Cortex of kidney (tissue), 1 donor: ENCODE measurements at places on chromosomes 13 and 19.

- DNase-seq, result no peak
Measured at GRCh38 chr13:26324867-26325266, 70.9 kb downstream of the CDK8 start.

DNA sequence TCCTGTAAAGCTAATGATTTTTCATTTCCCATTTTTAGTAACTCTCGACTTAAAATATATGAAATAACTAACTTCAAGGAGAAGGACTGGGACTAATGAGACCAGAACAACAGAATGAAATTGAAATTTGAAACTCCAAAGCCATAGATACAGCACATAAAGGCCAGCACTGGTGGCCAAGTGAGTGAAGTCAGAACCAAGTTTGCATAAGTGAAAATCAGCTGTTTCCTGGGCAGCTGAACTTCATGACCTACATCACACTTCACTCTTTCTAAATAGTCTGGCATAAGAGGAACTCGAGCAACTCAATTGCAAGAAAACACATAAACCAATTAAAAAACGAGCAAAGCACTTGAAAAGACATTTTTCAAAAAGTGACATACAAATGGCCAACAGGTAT, 84.5 kb downstream of the DCLK1 start:
- DNase-seq, result no peak

DNA sequence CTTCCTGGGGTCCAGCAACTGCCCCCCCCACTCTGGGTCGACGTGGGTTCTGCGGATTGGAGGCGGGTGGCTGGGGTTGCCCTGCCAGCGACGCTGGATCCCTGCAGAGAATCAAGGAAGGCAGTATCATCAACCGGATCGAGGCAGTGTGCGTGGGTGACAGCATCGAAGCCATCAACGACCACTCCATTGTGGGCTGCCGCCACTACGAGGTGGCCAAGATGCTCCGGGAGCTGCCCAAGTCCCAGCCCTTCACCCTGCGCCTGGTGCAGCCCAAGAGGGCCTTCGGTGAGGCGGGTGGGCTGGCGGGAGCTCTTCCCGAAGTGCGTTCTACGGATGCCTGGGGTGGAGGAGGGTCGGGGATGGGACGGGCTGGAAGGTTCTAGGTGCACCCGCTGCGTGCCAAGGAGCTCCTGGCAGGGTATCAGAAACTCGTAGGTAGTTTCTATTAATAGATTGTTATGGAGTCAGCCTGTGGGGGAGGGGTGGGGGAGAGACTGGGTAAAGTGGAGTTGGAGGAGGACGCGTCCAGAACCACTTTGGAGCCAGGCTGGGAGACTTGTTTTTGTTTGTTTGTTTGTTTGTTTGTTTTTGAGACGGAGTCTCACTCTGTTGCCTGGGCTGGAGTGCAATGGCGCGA, 1.5 kb downstream of the GIPC3 start:
- no peak for DNase-seq

DNA sequence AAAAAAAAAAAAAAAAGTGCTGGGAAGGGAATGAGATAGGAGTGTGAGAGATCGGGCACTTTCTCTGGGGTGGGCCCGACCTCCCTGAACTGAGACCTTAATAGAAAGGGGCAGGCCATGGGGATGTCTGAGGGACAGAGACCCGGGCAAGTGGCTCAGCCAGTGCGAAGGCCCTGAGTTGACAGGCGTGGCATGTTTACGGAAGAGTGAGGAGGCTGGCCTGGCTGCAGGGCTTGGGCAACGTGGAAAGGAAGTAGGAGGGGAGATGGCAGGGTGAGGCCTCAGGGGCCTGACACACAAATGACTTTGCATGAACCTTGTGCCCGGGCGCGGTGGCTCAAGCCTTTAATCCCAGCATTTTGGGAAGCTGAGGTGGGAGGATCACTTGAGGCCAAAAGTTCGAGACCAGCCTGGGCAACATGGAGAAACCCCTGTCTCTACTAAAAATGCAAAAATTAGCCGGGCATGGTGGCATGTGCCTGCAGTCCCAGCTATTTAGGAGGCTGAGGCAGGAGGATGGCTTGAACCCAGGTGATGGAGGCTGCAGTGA, 13.9 kb downstream of the FCHO1 start:
- no peak for DNase-seq

DNA sequence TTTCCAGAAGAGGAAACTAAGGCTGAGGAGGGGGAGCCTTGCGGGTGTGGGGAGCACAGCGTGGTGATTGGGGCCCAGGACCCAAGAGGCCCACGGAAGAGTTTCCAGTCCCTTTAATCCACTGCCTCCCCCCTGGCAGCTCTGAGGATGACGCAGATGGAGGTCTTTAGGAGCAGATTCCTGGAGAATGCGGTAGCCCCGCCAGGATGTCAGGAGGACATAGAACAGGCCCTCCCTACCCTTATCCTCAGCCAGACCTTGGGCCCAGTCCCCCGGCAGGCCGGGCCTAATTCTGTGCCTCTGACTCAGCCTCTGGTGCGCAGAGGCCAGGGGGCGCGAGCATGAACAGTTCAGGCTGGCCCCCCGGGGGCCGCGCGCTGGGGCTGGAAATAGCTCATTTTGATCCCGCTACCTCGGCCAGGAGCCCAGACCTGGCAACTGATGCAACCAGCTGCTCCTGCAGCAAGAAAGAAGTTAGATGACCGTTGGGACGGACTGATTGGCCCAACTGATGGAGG, 461 bp upstream of the HSPB6 start:
- DNase-seq, result no peak

GRCh38 chr13:112902101-112902651, 66.8 kb upstream of the MCF2L start:
- no peak for DNase-seq

DNA sequence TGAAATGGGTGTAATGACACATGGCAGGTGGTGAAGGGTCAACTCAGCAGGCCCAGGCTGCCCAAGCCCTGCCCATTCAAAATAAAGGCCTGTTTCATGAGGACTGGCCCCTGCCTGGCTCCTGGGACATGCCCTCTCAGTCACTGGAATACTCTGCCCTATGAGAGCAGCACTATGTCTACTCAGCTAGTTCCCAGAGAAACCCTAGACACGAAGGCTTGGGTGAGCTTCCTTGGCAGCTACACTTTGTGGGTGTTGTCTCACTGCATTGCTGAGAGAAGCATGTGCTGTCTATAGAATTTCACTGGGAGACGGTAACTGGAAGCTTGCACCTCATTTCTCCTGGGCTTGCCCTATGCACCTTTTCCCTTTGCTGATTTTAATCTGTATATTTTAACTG, 752.8 kb downstream of the LIG4 start:
- no peak for DNase-seq

DNA sequence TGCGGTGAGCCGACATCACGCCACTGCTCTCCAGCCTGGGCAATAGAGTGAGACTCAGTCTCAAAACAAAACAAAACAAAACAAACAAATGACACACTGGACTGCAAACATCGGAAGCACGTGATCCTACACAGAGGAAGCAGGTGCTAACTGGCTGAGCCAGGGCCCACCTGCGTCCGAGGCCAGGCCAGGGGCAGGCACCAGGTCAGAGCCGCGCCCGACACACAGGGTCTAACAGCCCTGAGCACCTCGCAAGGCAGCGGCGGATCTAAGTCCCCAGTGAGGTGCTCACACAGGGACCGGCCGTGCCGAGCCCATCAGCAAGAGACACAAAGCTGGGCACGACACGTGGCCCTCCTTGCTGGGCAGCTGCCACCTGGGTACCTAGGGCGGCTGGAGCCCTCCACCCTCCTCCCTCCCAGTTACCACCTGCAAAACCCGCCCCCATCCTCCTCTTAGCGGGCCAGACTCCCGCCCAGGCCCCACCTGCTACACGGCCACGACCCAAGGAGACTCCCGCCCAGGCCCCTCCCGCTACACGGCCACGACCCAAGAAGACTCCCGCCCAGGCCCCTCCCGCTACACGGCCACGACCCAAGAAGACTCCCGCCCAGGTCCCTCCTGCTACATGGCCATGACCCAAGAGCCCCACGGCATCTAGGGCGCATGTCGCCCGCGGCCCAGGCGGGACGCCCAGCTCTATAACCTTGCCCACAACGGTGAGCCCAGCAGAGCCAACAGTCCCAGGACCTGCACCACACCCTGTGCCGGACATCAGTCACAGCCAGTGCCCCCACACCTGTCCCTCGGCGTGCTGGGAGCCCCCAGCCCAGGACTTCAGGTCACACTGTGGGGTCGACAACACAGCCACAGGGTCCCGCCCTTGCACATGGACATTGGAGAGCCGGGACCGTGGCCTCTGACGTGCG, 15.6 kb downstream of the AP3D1 start:
- no peak for DNase-seq

DNA sequence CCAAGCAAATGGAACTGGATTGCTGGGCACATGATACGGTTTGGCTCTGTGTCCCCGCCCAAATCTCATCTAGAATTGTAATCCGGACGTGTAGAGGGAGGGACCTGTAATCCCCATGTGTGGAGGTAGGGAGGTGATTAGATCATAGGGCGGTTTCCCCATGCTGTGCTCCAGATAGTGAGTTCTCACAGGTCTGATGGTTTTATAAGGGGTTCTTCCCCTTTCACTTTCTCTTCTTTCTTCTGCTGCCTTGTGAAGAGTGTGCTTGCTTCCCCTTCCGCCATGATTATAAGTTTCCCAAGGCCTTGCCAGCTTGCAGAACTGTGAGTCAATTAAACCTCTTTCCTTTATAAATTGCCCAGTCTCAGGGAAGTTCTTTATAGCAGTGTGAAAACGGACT, 32.6 kb upstream of the MTIF3 start:
- DNase-seq, result no peak

DNA sequence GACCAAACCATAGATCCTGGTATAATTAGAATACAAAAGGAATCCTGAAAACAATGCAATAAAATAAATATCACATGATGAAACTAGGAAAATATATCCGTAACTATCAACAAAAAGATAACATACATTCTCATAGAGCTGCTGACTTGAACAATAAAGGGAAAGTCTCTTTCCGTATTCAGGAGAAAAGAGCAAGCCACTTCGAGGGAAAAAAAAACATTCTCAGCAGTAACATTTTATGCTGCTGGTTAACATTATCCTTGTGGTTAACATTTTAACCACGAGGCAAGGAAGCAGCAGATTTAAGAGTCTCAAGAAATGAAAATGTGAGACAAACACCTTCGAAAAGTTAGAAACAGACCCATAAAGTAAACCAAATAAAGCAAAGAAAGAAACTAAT, 25.8 kb downstream of the NALCN start:
- no peak for DNase-seq

DNA sequence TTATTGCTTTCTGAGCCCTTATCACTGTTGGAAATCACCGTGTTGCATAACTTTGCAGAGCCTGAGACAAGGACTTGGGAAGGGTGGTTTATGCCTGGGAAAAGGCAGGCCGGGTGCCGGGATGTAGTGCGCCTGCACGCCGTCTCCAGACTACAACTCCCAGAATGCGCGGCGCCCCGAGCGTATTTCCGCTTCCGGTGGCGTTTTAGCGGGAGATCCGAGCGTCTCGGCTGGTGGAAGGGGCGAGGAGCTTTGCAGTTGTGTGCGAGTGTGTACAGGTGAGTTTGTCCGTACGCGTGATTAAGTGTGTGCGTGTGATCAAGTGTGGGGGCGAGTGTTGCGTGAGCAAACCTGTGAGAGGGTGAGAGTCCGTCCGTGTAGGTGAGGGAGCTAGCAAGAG, 75.4 kb downstream of the PEG3 start:
- DNase-seq, result no peak

- DNase-seq, result no peak
Measured at GRCh38 chr13:91045351-91046034, 302.0 kb upstream of the MIR17HG start.

GRCh38 chr13:113639616-113640262, 18.3 kb downstream of the ATP4B start:
- DNase-seq, result no peak

- no peak for DNase-seq
Measured at GRCh38 chr13:112055036-112055914, 11.7 kb upstream of the SOX1 start.

GRCh38 chr19:42224940-42225717, 5.0 kb downstream of the ZNF526 start:
- no peak for DNase-seq

- no peak for DNase-seq
Measured at GRCh38 chr13:93824286-93824685, 597.7 kb downstream of the GPC6 start.

DNA sequence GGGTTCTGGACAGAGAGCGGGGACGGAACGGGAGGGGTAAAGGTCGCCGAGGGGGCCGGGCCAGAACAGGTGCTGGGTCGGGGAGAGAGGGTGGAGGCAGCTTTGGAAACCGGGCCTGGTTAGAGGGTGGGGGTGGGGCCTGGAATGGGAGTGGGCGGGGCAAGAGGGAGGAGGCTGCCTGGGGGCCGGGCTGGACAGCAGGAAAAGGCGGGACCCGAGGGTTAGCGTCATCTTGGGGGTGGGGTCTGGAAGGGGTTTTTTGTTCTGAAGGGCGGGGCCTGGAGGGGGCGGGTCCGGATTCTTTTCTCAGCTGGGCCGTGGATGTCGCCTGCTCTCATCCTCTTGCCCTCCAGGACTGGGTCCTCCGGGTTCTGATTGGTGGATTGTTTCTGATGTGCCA, 4.3 kb upstream of the ZNF813 start:
- DNase-seq, result no peak

DNA sequence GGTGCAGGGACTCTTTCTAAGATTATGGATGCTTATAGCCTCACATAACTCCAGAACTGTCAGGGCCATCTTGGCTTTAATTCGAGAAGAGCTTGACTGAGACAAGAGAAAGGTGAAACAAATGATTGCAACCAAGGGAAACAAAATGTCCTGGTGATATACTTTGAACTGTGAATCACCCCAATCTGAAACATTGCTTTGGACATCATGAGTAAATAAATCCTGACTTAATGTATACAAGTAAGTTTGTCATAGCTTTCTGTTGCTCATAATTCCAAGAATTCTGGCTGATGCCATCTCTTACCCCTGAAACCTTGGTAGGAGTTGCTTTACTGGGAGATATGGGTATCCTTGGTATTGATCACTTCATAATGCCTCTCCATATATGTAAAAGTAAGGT, 5.8 kb upstream of the VWA8 start:
- DNase-seq, result no peak

DNA sequence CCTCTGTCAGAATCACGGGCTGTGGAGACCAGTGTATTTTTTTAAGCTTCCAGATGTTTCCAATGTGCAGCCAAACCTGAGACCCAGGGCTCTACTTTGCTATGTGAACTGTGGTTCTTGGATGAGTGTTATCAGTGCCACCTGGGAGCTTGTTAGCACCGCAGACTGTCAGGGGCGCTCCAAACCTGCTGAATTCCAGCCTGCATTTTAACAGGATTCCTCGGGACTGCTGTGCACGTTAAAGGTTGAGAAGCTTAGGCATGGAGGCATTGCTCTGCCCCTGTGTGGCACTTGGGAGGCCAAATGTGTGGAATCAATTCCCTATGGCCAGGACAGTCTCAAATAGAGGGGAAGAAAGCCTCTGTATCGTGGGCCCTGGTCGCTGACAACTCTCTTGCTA, 80.3 kb downstream of the ANKRD10 start:
- DNase-seq, result no peak
